Activated T-cell treated with anti-CD3 and anti-CD28 coated beads, Interleukin-2, amount 50 U/mL, for 72 hours (primary cell): ENCODE measurements at places on chromosomes 13 and 19.

DNA sequence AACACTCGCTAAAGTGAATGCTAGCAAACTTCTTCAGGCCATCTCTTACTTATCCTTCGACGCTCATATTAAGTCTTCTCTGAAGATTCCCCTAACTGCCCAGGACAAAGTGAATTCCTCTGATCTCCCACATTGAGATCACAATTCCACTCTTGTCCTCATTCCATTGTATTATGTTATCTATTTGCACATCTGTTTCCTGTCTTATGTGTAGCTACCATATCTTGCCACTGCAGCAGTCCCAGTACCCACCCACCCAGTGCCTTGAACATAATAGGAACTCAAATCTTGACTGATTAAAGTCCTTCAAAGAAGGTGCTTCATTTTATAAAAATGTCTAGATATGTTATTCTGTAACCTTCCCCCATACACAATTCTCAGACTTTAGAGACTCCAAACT, 702.3 kb downstream of the DIAPH3 start:
- DNase-seq: no peak

- DNase-seq: no peak
These were observed 332.2 kb downstream of the TEX29 start for GRCh38 chr13:111652676-111653075.

GRCh38 chr13:46119883-46120614, 15.2 kb upstream of the CPB2 start:
- no peak for DNase-seq

- DNase-seq: peak; percentile 93
These were observed at the start of gene PDS5B for GRCh38 chr13:32586080-32586900. Gene PDS5B, plus strand, starts transcription at chr13:32586452. Its CDS starts 62,321 bp downstream, at chr13:32648773.
